GM19239 (cell line): ENCODE measurements at places on chromosomes 7 and 10.

DNA sequence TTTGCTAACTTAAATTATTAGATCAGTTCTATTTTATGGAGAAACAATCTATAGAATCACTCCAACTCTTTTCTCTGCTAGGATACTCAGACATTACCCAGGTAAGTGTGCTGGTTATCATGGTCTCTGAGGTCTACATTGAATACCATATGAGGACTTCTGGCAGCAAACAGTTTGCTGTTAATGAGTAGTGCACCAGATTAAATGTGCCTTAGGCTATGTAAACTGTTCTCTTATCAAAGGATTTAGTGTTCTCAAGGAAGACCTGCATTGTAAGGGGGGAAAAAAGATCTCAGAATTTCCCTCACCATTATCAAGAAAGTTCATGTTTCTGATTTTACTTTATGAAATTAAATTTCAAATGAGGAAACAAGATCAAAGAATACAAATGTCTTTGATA is 107.5 kb downstream of the ITGB8 start:
- no peak for DNase-seq

GRCh38 chr10:34996843-34997242 is 93.3 kb downstream of the CUL2 start:
- DNase-seq = no peak

DNA sequence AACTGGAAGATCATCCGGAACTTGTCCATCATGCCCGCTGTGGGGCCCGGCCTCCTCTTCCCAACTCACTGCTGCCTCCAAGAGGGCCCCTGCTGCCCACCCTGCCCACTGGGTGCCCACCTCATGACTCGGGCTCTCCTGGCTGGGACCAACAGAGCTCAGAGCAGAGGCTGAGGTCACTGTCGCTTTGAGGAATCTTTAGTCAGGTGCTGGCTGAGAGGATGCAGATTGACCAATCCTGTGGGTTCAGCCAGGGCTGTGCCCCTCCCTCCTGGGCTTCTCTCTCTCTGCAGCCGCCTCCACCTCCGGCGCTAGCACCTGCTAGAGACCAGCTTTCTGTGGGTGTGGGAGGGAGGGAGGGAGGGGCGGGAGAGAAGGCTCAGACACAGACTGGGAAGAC is at the start of gene CALHM1:
TSS of gene CALHM1 (minus strand) at position 181 of the 400 bp plus-strand sequence. CDS start at position 32, 149 bp downstream.
- peak; percentile 65 for DNase-seq

GRCh38 chr7:76395965-76396726 is 13.4 kb downstream of the SSC4D start:
- no peak for DNase-seq

- no peak for DNase-seq
Observed at GRCh38 chr7:6071406-6071805, 40.2 kb downstream of the ANKRD61 start.

GRCh38 chr7:44308596-44309270 is 16.7 kb downstream of the CAMK2B start:
- DNase-seq = no peak

DNA sequence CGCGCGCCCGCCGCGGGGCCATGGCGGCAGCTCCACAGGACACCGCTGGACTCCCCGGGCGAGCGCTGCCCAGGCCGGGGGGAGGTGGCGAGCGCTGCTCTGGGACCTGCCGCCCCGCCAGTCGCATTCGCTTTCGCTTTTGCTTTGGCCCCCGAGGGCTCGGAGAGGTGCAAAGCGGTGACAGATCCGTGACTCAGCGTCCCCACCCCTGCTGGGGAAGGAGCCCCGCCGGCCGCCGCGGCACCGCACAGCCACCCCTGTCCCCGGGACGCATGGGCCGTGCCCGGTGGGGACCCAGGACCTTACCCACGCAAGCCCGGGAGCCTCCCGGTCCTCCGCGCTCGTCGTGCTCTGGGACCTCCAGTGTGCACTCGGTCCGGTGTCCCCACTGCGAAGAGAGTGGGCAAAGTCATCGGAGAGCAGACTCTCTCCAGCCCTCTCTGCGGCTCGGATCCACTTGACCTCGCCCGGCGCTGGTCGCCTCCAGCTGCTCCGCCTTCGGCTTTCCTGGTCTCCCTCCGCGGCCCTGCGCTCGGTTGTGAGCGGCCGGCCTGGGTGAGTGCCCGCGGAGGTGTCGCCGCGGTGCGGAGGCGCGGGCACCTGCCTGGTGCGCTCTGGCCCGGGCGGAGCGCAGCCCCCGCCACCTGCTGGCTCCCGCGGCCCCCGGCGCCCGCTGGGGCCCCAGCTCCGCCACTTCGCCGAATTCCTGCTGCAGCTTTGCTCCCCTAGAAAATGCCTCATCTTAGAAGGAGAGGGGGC is at the start of gene IL15RA:
TSS of gene IL15RA (minus strand) at position 73 of the 759 bp plus-strand sequence. CDS start at position 22, 51 bp downstream.
- DNase-seq = peak; percentile 89

- no peak for DNase-seq
Observed at GRCh38 chr7:158343526-158343925, 244.1 kb downstream of the PTPRN2 start.

DNA sequence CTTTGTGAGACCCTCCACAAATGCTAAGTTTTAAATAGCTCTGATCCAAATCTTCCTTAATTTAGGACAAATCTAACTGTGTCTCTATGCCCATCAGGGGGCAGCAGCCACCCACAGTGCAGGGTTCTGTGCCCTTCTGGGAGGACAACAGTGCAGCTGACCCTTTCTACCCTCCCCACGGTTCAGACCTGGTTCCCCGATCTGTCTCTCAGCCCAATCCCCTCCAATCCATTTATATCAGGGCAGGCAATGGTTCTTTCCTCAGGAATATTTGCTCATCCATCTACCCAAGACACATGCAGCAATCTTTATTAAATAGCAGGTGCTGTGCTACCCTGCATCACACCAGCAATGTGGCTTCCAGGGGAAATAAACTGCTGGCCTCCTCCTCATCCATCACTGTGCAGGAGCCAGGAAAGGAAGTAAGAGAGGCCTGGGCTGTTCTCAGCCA is 4.0 kb upstream of the RBM28 start:
- DNase-seq = no peak

GRCh38 chr10:110398419-110399105 is 93.8 kb upstream of the SMNDC1 start:
- no peak for DNase-seq

GRCh38 chr7:37336259-37336658 is 112.4 kb downstream of the ELMO1 start:
- peak; percentile 60 for DNase-seq

- DNase-seq = no peak
Observed at GRCh38 chr7:128939075-128939860, 1.5 kb downstream of the IRF5 start.

GRCh38 chr7:11298220-11298619 is 324.5 kb downstream of the PHF14 start:
- no peak for DNase-seq

DNA sequence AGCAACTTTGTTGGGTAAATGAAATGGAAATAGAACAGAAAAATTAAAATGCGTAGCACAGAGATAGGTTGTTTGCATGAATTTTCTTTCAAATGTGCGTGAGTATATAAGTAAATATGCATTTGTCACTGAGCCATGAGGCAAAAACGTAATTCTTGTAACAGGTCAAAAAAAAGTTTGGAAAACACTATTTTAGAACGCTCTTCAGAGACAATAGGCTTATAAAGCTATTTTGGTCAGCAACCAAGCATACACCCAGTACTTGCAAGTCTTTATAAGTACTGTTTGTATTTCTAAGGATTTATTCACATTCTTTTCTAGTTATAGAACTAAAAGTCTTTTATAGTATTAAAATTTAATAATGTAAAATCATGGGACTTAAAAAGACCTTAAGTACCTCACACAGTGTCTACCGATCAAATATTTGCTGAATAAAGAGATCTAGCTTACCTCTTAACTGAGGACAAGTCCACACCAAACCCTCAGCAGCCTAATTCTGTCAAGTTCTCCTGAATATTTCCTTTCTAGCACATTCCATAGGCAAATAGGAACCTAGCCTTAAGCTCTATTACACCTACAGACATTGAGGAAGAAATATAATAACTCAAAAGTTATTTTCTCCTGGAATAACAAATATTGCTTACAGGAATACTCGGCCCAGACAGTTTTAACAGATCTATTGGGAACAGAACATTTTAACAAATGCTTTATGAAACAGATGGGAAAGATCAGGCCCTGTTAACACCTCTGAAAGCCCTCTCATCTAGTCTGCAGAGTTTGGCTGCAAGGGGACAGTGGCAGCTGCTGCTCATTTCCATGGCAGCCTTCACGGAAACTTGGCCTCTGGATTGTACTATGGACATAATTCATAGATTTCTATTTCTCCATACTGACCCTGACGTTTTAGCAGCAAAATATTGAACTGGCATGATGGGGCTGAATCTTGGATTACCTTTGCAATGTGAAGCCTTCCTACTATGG is 8.8 kb downstream of the CRPPA start:
- DNase-seq = no peak
